M059J (cell line): ENCODE measurements at places on chromosomes 4 and X. TPM values are rescaled to one million over a fixed set of nuclear protein-coding genes. Genes with fewer than 3 reads are reported as not detected.
A peak's percentile ranks its signal among the peaks of the same experiment; 100 is the strongest.

CNKSR2 gene
- not detected in 2 replicates for total RNA-seq

RTL3 gene
- total RNA-seq = 2.1 and 3.0 TPM in 2 replicates

TNIP3 gene
- total RNA-seq = 0.10 TPM in 1 of 2 replicates, not detected in the other

- peak; percentile 54 for DNase-seq
Measured at GRCh38 chr4:13483136-13483767, 888 bp downstream of the RAB28 start.

PDCL2 gene
- not detected in 2 replicates for total RNA-seq

APEX2 gene
- 32.8 and 38.4 TPM in 2 replicates for total RNA-seq

DNAJB14 gene
- 12.4 and 12.9 TPM in 2 replicates for total RNA-seq

LUZP4 gene
- not detected in 2 replicates for total RNA-seq

DNA sequence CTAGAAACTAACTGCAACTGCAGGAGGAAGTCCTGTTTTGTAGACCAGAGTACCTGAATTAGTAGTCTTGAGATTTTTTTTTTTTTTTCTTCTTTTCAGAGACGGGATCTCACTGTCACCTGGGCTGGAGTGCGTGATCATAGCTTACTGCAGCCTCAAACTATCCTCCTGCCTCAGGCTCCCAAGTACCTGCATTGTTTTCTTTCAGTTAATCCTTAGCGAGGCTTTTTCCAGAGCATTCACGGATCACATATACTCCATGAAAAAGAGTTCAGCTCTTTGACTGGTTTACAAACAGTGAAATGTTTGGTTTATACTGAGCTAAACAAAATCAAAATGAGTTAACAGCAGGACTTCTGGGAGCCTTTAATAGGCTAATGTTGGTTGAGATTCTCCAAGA, 45.8 kb downstream of the KLHL15 start:
- no peak for DNase-seq

DNA sequence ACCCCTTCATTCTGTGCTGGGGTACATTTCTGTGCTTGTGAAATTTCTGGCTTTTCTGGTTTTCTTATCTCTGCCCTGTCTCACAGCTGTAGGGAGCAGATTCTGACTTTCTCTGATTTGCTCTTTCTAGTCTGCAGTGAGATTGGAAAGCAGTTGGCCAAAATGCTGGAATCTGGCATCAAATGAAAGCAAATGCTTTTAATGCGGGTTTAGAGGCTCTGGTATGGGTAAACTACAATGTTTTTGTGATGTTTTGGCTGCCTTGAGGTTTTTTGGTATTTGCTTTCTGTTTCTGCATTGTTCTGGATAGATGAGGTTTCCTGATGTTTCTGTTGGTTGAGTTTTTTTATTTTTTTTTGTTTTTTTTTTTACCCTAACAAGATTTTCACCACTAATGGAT, 23.8 kb downstream of the SMIM20 start:
- DNase-seq = peak; percentile 49

GRCh38 chr4:176864238-176864637, 71.5 kb upstream of the VEGFC start:
- DNase-seq = no peak

GYPB gene
- total RNA-seq = not detected in 2 replicates

SRD5A3 gene
- total RNA-seq = 4.1 and 4.7 TPM in 2 replicates

- no peak for DNase-seq
Measured at GRCh38 chrX:101241531-101241930, 21.9 kb downstream of the DRP2 start.

DNA sequence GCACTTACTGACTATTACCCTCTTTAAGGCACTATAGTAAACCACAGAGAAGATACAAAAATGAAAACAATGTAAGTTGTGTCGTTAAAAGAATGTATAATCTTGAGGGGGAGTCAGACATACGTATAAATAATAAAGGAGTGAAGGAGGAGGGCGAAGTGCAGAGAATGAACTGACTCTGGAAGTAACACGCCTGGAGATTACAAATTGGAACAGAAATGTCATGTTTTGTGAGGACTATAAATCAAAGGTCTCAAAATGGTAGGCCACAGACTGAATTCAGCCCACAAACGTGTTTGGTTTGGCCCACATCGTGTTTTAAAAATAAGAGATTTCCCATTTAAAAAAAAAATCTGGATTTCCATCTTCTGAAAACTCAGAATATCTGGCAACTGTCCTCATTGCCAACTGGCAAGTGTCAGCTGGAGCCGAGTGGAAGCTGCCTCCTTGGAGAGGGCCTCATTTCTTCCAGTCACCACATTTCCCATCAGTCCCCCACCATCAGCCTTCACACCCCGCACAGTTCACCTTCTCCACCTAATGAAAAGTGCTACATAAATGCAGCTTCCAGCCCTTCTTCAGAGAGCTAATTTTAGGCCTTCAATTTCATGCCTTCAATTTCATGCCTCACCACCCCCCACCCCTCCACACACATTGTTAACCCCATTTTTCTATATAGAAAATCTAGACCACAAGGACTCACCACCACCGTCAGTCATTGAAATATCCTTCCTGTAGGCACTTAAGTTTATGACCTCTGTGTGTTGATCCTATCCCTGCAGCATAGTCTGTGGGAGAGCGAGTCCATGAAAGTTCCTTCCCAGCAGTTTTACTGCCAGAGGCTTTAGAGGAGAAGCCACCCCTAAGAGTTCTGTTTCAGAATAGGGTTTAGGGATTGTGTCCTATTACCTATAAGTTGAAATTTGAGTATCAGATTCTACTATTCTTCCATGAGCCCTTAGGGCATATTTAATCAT, 32.0 kb upstream of the COL25A1 start:
- DNase-seq = no peak

- peak; percentile 65 for DNase-seq
Measured at GRCh38 chrX:103431316-103431715, 55.0 kb downstream of the BEX3 start.

ASB11 gene
- total RNA-seq = not detected in 2 replicates

GRCh38 chrX:20461576-20461975, 194.9 kb upstream of the RPS6KA3 start:
- peak; percentile 81 for DNase-seq

SPACA5 gene
- total RNA-seq = not detected in 2 replicates

DNA sequence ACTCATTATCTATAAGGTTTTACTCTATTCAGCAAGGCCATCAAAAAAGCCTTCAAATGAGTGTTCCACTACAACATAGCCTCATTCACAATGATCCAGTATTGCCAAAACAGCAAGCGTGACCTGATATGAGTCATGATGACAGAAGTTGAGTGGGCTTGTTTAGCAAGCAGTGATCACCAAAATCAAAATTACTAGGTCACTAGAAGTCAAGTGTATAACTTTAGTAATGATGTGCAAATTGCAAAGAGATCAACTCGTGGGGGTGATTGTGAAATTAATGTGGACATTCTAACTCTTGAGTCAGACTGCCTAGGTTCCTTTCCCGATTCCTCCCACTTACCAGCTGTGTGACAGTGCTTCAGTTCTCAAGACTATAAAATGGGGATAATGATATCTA, 124.5 kb downstream of the CHM start:
- DNase-seq = peak; percentile 36

- DNase-seq = no peak
Measured at GRCh38 chr4:153483432-153484418, 17.6 kb downstream of the TMEM131L start.

DNA sequence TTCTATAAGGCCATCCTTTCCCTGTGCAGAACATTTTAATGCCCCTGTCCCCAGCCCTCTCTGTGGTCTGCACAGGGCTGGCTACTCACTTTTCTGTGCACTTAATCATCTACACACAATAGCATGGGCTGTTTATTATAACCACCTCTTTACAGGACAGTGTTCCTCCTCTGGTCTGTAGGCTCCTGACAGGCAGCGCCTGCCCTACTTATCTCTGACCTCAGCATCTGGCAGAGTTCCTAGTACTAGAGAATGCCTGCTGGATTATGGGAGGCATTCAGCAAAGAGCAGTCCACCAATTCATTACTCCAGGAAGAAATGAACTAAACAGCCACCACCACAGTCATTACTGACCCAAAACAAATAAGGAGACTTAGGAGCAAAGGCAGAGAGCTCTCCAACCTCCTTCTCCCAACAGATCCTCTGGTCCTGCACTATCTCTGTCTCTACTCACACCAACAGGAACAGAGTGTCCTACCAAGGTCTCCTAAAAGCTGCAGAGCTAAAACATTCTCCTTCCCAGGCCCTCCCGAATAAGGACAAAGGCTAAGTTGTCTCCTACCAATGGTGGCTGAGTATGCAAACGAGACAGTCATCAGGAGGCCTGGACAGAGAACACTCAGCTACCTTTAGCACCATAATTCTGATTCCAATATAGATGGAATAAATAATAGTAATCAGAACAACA, 279.2 kb downstream of the QDPR start:
- peak; percentile 87 for DNase-seq

DNA sequence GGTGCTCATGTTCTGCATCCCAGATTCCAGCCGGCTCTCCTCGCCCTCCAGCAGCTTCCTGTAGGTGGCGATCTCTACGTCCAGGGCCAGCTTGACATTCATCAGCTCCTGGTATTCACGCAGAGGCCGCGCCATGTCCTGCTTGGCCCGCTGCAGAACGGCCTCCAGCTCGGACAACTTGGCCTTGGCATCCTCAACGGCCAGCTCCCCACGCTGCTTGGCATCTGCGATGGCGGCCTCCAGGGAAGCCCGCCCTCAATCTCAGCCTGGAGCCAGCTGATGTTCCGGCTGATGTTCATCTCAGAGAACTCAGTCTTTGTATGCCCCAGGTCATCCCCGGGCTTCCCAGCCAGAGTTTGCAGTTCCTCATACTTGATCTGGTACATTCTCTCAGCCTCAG, 431.8 kb upstream of the DIPK2B start:
- no peak for DNase-seq

DNA sequence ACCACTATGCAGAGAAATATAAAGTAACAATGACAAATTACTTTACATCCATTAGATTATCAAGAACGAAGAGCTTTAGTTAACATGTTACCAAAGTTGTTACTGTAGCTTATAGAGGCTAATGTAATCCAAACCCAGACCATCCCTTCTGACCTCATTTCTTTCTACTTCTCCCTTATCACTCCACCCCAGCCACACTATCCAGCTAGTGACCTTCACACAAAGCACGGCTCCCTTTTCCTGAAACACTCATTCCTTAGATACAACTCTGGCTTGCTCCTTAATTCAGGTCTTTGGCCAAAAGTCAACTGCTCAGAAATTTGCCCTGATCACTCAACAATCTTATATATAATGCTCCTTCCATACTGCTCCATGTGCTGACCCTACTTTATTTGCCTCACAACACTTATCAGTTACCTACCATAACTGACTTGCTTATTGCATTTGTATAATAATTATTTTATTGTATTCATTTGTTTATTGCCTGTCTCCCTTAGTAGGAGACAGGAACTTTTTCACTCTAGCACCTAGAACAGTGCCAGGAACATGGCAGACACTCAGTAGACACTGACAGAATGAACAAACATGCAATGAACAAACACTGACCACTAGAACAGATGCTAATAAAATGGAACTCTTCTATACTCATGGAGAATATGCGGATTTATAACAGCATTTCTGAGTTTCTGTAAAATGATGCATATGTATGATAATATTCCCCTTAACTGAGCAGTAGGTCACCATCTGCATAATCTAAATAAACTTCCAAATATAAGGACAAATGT, 67.6 kb downstream of the EIF4E start:
- no peak for DNase-seq

MGARP gene
- 3.9 and 4.7 TPM in 2 replicates for total RNA-seq

DNA sequence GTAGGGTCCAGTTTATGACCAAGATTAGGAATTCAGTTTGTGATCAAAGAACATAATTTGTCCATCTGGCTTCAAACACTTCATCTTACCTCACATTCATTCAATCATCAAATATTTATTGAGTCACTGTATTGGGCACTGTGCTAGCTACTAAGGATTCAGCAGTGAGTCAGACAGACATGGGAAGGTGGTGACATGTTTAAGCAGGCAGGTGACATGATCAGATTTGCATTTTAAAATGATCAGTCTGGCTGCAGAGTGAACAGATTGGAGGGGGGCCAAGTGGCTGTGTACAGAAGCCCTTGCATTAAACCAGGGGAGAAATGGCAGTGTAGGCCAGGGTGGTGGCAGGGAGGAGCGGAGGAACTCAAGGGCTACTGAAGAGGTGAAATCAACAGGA, 25.1 kb upstream of the APLN start:
- peak; percentile 40 for DNase-seq

GRCh38 chr4:168483811-168484210, 3.5 kb upstream of the DDX60L start:
- peak; percentile 71 for DNase-seq

DNA sequence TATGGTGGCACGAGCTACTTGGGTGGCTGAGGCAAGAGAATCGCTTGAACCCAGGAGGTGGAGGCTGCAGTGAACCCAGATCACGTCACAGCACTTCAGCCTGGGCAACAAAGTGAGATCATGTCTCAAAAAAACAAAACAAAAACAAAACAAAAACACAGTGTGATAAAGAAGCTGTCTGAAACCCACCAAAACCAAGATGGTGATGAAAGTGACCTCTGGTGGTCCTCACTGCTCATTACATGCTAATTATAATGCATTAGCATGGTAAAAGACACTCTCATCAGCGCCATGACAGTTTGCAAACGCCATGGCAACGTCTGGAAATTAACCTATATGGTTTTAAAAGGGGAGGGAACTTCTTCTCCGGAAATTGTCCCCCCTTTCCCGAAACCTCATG, 29.4 kb upstream of the OPHN1 start:
- DNase-seq = peak; percentile 78

GRCh38 chr4:100369871-100370270, 148.0 kb downstream of the EMCN start:
- no peak for DNase-seq

COX7B2 gene
- total RNA-seq = 7.4 TPM in 1 of 2 replicates, not detected in the other

- peak; percentile 97 for DNase-seq
Measured at GRCh38 chr4:66575008-66575696, 904.9 kb upstream of the EPHA5 start.

- no peak for DNase-seq
Measured at GRCh38 chr4:143386812-143387211, 50.1 kb downstream of the GAB1 start.

- no peak for DNase-seq
Measured at GRCh38 chr4:143700416-143701352, at the start of gene FREM3. Gene FREM3, minus strand, starts transcription at chr4:143700675. Its CDS starts 0 bp downstream, at chr4:143700675.

F11 gene
- total RNA-seq = not detected in 2 replicates

GRCh38 chrX:72120837-72121236, 10.9 kb downstream of the RTL5 start:
- DNase-seq = no peak

- no peak for DNase-seq
Measured at GRCh38 chr4:102871772-102872171, 3.0 kb downstream of the CISD2 start.

GRCh38 chrX:74280759-74281158, 23.2 kb upstream of the ZCCHC13 start:
- no peak for DNase-seq

- DNase-seq = no peak
Measured at GRCh38 chr4:12446657-12447185, 1018.0 kb upstream of the HS3ST1 start.

MAP3K15 gene
- not detected in 2 replicates for total RNA-seq
